NCI-H1417 treated with DMSO at 0.1 percent for 48 hours (cell line): ENCODE measurements at places on chromosomes 2 and 18.

DNA sequence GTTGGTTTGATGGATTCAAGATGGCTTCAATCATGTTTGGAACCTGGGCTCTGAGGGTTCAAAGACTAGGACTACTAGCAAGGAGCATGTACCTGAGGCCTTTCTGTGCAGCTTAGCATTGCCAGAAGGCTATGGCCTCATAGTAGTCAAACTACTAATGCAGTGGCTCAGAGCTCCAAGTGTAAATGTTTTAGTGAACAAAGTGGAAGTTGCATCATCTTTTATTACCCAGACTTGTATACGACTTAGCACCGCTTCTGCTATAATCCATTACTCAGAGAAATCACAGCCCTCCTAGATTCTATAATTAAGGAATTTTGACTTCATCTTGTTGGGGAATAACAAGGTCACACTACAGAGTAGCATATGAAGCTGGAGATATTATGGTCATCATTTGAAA lies 210.5 kb downstream of the ERBB4 start:
- no peak for DNase-seq

DNA sequence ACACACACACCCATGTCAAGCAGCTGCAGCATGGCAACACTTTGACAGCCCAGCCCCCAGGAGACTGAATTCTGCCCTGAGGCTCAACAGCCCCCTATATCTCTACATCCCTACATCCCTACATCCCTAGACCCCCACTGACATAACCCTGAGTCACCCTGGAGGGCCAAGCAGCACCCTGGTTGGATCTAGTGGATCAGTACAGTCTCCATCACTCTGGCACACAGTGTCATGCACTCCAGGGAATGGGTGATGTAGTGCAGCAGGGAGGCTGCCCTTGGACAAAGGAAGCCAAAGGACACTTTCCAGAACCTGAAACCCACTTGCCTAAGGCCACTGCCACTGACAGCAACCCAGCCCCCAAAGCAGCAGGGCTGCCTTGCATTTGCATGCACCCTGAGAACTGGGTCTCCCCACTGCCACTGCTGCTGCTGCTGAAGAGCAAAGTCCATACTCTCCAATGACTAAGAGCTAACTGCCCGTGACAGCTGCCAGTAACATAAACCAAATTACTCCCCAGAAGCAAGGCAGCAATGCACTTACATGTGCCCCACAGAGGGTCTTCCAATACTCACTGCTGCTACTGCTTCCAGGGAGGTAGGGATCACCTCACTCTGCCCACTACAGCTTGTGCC lies 681.6 kb upstream of the KLHL29 start:
- DNase-seq, result no peak

- no peak for DNase-seq
These were observed 112.4 kb upstream of the SLC66A3 start for GRCh38 chr2:11042841-11043240.

DNA sequence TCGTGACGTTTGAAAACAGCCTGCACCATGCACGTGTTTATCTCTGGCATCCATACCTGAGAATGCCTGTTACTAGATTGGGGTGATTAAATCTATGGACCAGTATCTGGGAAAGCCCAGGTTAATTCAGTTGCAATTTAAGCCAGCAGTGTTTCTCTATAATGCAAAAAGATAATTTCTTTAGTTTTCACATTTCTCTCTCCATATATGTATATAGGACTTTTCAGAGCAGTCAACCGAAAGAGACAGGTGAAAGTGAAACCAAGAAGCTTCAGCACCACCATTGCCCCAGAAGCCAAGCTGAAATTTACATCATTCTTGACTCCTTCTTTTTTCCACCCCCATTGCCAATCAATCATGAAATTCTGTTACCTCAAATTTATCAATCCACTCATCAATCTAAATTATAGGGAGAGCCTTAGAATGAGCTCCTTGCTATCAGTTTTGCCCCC lies 2.7 kb upstream of the LRP2 start:
- no peak for DNase-seq

DNA sequence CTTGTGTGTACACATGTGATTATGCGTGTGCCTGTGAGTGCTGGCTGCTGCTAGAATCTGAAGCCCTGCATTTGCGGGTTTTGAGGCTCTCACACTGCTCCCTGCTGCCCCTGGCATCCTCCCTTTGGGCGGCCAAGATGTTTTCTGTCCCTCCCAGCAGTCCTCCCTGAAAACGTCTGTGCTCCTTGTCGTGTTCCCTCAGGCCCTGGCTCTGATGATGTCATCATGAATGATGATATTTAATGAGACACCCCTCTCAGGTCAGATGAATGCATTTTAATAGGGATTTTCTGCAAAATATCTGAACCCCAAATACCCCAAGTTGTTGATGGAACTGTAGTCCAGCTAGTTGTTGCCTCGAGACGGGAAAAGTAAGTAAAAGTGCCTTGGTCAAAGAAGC lies 73.1 kb downstream of the TSHZ1 start:
- DNase-seq, result no peak

- no peak for DNase-seq
These were observed 80.3 kb upstream of the FAM237A start for GRCh38 chr2:206561962-206562361.

GRCh38 chr2:152615177-152615576 lies 102.1 kb downstream of the PRPF40A start:
- no peak for DNase-seq

DNA sequence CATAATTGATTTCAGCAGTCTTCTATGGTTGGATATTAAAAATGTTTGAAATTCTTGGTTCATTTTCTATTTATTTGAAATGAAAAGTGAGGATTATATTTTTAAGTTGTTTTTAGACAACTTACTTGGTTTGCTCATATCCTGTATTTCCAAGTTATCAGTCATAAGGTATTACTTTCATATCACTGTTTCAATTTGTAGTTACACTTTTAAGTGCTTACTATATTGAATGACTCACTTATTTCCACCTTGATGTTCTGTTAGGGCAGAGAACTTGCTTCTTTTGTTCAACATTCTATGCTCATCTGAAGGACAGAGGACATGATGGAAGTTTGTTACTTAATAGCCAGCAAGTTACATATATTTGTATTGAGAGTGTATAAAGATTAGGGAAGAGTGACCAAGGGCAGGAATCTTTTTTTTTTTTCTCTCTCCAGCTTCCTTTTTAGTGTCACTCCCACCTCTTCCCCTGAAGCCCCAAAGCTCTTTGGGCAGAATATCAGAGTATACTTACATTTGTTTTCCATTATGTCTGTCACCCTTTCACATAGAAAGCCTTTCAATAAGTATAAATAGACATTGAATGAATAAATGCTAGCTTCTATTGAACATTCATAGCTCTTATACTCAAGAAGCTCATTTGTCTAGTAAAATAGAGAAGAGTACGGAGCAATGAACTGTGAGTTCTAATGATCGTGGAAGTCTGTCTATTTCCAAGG lies 28.1 kb downstream of the PIK3C3 start:
- DNase-seq, result no peak

DNA sequence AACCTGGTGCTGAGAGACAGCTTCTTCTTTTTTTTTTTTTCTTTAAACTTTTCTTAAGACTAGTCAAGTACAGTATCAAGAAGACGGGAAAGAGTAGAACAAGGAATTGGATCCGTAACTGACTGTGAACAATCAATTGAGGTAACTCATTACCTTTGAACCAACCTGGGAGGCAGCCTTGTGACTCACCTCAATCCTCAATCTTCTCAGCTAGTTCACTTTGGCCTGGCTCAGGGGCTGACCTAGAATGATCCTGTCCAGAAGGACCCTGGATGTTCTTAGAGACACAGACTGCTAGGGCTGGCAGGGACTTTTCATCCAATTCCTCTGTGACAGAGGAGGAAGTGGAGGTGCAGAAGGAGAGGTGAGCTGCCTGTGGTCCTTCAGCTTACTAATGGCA lies 1.5 kb upstream of the LTBP1 start:
- DNase-seq, result no peak

- DNase-seq, result no peak
These were observed 3.5 kb upstream of the EMILIN1 start for GRCh38 chr2:27074738-27075565.

GRCh38 chr2:113263546-113263945 lies 15.2 kb downstream of the PAX8 start:
- no peak for DNase-seq

- no peak for DNase-seq
These were observed 64.2 kb downstream of the RBMS1 start for GRCh38 chr2:160429248-160430000.

- no peak for DNase-seq
These were observed 8.6 kb downstream of the AGFG1 start for GRCh38 chr2:227480528-227480927.

DNA sequence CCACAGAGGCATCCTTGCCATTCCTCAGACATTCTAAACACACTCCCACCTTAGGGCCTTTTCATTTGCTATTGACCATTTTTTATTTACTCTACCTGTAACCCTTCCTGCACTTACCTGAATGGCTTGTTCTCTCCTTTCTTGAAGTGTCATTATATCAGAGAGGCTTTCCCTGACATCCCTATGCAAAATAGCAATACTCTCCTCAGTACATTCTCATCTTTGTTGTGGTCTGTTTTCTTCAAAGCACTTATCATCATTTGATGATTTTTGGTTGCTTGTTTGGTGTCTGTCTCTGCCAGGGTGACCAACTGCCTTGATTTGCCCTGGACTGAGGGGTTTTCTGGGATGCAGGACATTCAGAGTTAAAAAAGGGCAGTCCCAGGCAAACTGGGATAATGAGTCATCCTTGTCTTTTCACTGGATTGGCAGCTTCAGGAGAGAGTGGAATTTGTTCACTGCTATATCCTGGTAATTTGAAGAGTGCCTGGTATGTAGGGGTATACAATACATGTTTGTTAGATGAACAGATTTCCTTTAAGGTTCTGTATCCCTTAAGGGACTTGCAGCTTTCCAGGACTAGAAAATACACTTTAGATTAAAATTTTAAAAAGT lies 102.4 kb downstream of the BABAM2 start:
- no peak for DNase-seq

- no peak for DNase-seq
These were observed 51.5 kb downstream of the CDC42EP3 start for GRCh38 chr2:37619959-37620300.

DNA sequence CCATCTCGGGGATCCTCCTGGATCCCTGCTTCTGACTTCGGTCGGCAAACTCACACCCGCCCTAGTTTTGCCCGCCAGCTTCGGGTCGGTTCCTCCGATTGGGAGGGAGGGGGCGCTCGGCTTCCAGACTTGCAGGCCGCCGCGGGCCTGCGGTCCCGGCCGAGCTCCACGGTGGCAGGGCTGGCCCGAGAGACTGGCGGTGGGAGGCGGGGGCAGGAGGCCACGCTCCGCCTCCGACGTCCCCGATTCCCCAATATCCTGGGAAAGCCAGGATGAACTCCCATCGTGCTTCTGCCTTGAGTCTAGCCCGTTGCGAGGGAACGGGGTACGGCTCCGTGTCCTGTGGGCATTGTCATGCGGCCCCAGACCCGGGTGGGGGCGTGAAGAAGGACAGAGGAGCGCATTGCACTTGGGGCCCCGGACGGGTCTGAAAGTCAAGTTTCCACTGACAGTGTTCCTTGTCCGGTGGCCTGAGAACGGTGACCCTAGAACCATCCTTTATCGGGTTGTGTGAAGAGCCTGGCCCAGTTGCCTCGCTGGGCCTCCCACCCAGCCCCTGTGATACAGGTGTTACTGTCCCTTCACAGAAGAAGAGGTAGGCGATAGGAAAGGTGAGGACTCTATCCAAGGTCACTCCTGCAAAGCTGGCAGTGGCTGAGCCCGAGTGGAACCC lies 2.4 kb upstream of the INHBB start:
- DNase-seq, result no peak

GRCh38 chr2:101995804-101996203 lies 4.0 kb downstream of the IL1R2 start:
- no peak for DNase-seq

DNA sequence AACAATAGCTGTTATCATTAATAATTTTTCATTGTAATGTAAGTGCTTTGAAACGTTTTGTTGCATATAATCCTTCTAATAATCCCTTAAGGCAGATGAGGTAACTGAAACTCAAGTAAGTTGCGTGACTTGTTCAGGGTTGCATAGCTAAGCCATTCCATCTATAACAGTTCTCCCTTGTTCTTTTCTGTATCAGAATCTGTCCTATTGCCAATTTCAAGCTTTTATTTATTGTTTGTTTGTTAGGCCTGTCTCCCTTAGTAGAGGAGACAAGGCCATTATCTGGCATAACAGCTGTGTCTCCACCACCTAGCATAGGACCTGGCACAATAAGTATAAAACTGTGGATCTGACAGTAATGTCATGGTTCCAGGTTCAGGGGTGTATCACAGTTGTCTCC lies 19.4 kb downstream of the BABAM2 start:
- no peak for DNase-seq

DNA sequence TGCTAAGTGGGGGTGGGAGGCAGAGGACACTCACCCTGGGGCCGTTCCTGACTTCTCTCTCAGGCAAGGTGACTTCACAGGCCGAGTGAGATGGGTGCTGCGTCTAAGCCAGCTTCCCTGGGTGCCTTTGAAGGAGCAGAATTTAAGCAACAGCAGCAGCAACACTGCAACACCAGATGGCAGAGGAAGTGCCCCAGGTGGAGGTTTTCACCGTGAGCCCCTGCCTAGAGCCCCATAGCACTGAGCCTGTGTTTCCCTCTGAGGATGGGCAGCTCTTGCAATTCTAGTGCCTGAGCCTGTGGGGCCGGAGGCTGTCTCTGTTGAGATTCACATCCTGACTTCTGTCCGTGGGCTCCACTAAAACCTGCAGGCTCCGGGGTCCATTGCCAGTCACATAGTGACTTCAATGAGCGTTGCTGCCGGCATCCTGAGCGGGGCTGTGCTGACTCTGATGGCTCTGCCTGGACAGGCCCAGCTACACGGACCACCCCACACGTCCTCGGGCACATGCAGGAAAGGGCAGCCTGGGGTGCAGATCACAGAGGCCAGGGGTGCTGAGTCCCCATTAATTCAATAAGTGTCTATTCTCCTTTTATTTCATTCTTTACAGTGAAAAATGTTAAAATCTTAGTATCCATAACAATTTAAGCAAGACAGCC lies 218.8 kb downstream of the SNTG2 start:
- no peak for DNase-seq

- DNase-seq, result no peak
These were observed 369.3 kb upstream of the RND3 start for GRCh38 chr2:150856596-150857281.

DNA sequence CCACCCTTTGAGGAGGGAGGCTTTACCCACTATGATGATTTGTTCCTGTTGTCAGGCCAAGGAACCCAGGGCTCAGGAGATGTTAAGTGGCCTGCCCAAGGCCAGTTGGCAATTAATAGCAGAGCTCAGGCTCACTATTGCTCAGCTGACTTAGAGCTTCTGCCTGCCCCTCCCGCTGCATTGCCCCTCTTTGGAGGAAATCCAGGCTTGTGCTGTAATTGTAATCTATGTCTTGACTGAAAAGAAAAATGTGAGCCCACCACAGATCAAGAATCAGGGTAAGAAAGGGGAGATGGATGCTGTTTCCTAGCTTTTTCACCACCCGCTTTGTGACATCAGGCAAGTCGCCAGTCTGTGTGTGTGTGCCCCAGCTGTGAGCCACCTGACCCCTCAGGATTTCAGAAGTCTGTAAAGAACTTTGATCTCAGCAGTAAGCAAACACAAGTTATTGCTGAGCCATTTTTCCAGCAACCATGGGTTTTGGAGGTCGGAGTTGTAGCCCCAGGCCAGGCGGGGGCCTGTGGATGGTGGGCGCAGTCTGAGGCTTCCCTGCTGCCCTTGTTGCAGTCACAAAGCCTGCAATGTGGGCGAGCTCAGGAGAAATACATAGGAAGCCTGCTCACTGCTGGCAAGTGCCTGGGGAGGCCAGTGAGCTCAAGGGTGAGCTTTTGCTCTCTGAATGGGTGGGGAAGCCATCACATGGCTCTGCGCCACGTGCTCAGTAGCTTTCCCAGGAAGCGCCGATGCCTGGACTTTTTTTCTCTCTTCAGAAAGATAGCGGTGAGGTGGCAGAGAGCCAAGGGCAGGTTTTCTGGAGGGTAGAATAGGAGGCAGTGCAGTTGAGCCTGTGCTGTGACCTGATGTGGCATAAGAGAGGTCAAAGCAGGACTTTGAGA lies 6.1 kb downstream of the CABLES1 start:
- no peak for DNase-seq
